ENCODE measurements at places on chromosomes 7 and 10.

DNA sequence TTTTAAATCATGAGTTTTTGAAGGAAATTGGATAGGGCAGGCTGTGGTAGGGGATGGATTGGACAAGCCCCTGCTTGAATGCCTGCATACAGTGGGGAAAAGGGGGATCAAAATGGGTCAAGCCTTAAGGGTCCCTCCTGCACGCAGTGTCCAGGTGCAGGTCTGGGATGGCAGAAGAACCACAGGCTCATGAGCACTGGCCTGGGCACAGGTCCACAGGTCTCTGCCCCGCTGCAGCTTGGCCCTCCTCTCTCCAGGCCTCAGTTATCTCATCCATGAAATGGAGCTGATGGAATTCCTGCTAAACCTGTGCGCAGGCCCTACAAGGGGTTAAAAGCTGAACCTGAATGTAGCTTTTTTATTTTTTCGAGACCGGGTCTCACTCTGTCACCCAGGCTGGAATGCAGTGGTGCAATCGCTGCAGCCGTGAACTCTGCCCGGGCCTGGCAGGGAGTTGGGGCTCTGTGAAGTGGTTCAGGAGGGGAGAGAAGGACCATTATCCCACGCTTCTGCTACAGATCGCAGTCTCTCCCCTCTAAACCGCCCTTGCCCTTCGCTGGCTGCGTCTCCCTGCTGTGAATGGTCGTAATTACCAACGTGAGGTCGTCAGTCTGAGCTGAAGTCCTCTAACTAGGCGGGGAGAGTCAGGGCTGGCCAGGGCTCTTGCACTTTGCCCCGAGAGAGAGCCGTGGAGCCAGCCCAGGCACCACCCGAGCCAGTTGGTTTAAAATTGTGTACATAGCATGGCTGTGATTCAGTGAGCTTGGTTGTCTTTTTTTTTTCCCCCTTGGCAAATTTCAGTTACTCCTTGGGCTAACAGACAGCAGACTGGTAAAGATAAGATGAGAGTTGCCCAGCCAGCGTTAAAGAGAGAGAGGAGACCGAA is 77.5 kb upstream of the GTF2I start:
- no peak for DNase-seq

DNA sequence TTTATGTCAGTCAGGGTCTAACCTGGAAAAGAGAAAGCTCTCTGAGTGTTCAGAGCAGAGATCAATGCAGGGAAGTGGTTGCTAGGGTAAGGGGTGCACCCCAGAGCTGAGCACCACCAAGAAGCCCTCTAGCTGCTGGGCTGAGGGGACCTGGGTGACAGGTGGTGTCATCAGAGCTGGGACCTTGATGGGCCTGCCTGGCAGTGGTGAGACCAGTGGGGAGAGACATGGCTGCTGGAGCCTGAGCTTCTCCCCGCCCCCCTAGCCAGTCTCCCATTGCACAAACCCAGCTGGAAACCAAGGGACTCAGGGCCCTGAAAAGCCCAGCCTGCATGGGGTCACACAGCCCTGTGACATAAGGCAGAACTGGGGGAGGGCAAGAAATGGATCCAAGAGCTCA is 49.1 kb upstream of the OSBPL3 start:
- DNase-seq = no peak

GRCh38 chr7:995571-995970 is 12.6 kb downstream of the CYP2W1 start:
- DNase-seq = no peak

DNA sequence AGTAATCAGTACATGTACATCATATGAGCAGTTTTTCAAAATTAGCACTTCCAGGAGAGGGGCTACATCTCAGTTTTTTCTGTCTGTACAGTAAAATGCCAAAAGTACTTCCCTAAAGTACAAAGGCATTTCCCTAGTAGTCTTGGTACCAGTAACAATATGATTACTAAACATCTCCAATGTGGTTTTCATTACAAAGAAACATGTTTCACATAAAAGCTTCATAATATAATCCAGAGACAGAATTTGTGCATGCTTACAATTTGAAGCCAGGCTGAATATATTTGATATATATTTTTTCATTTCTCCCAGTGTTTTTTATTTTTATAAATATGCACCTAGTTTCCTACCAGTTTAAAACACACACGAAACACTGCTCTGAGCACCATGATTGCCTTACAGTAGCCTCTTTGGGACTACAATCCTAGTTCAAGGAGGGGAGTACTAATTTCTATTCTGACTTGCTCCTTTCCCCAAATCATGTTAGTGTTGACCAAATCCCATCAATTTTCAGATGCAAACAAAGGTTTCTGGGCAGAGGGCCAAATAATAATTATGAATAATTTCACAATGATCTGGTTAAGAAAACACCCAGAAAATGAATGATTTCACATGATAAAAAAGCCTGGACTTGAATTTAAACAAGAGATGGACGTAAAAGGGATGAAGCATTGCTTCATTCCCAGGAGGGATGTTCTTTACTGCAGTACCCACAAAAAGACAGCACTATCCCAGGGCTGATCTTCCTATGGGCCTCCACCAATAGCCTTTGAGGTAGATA is 201.3 kb downstream of the SLC25A13 start:
- no peak for DNase-seq

DNA sequence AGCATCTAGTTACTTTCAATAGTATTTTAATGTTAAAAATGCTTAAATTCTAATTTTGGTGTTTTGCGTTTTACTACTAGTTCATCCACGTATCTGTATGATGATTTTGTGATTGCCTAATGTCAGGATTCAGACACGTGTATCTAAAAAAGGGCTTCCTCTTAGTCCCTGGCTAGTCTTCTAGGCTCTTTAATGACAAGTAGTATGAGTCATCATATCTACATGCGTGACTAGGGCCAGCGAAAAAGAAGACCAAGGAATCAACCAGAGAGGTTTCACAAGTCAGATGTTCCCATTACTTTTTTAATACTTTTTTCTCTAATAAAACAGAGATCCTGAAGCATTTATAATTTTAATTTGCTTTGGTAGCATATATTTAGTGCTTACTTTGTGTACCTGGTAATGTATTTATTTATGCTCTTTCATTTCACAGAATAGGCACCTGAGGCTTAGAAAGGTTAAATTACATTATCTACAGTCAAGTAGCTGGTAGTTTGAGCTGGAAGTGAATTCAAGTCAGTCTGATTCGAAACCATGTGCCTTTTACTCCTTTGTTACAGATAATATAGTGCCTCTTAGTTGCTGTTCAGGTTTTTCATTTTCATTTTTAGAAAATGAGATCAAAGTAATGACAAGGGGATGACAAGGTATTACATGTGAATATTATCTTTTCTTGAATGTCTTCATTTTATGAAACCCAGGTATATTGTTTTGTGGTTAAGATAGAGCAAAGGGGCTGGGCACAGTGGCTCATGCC is 140.3 kb downstream of the FOXP2 start:
- no peak for DNase-seq

DNA sequence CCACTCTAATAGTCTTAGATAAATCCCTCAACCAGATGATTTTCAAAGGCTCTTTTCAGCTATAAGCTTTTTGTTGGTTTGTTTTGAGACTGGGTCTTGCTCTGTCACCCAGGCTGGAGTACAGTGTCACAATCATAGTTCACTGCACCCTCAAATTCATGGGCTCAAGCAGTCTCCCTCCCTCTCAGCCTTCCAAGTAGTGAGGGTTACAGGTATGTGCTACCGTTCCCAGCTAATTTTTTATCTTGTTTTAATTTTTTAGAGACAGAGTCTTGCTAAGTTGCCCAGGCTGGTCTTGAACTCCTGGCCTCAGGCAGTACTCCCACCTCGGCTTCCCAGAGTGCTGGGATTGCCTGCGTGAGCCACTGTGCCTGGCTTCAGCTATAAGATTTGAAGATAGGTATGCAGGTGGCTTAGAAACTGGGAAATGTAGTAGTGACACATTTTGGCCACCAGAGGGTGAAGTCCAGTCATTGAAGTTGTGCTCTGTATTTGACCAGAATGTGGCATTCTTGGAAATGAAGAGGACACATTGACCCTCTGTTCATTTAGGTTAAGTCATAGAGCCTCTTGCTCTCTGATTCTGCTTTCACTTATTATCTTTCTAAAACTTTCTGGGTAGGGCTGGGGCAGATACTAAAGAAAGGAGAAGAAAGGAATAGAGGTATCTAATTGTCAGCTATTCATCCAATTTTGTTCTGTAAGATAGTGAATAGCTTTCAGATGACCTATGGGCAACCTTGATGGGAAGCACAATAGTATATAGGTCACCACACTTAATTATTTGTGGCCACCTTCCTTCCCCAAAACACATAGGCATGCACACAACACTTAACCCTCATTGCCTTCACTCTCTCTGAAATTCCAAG is 36.0 kb downstream of the R3HCC1L start:
- DNase-seq = no peak

DNA sequence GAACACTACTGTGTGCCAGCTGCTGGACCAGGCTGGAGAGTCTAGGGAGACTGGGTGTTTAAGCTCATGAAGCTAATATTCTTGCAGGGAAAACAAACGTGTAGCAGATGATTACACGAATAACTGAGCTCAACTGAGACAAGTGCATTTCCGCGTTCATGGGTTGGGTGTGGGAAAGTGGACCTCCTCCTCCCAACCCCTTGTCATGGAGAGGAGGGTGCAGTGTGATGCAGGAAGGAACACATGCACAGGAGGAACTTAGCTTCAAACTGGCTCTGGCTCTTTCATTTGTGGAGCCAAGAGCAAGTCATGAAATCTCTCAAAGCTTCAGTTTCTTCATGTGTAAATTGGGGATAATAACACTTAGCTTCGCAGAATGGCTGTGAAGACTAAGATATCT is 204.3 kb downstream of the ARHGAP12 start:
- no peak for DNase-seq

GRCh38 chr7:146375170-146375569 is 258.6 kb downstream of the CNTNAP2 start:
- DNase-seq = no peak

- no peak for DNase-seq
Measured at GRCh38 chr10:62769574-62770242, 34.8 kb upstream of the ADO start.

- no peak for DNase-seq
Measured at GRCh38 chr10:13848520-13849445, 262.0 kb downstream of the PRPF18 start.

DNA sequence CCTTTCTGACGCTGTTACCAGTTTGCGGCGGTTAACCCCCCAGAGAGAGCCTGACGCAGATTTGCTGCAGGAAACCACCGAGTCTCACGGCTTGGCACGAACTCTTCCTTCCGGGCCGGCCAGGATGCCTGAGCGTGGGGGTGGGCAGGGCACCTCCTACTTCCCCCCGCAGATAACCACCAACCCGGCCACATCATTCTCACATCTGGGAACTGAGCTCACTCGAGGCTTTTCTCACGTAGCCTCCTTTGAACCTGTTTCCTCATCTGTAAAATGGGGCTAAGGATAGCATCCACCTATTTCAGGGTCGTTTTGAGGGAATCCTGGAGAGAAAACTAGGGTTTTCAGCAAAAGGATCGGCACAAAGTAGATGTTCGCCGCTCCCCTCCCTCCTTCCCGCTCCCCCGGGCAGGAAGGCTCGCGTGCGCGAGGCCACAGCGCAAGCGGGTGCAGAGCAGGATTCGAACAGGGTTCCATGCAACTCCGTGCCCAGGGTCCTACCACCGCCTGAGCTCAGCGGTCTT is 23.6 kb downstream of the DDIT4 start:
- DNase-seq = peak; percentile 89

GRCh38 chr10:95304463-95304862 is 13.7 kb upstream of the PDLIM1 start:
- DNase-seq = no peak

- DNase-seq = no peak
Measured at GRCh38 chr7:118286131-118286530, 61.6 kb downstream of the ANKRD7 start.

- no peak for DNase-seq
Measured at GRCh38 chr7:81206217-81206616, 287.4 kb upstream of the SEMA3C start.

DNA sequence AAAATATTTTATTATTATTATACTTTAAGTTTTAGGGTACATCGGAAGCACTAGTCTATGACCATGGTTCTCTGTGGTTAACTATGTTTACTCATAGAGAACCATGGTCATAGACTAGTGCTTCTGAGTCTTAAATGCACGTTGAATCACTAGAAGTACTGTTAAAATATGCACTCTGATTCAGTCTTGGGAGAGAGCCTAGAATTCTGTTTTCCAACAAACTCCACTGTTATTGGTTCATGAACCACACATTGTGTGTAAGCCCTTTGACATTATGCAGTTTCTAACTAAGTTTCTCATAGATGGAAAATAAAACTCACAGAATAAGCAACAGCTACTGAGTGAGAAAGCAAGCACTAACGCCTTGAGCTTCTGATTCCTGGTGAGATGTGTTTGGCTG is 1120.6 kb downstream of the SORCS1 start:
- no peak for DNase-seq

- no peak for DNase-seq
Measured at GRCh38 chr7:157375410-157375809, 38.6 kb downstream of the DNAJB6 start.

DNA sequence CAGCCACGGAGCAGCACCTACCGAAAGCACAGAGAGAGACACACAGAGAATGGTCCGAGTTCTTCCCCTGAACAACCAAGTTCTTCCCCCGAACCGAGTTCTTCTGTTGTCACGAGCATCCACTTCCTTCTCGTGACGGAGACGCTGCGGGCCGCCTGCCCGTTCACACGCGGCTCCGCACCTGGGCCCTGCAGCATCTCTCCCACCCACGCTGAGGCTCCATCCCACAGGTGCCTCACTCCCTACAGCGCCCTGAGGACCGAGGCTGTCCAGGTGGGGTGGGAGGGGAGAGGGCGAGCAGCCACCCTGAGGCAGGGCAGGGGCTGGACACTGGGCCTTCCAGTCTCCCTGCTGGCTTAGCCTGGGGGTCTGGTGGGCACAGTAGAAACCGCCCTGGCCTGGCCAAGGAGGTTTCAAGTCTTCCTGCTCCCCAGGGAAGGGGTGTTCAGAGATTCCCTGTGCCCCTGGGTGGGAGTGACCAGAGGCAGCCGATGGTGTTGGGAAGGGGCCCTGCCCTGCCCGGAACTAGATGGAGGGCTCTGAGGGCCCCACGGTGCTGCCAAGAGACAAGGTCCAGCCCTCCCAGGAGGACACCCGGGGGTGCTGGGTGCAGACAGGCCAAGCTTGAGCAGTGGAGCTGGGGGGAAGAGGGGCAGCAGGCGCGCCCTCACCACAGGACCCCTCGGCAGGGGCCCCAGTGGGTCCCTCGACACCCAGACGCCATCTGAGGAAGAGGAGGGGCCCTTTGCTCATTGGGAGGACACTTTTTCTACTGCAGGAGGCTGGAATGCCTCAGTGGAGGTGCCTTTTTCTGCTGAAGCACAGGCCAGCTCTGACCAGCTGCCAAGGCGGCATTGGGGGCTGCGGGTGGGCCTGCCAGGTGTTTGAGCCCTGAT is 5.2 kb upstream of the NKX6-2 start:
- DNase-seq = no peak

- DNase-seq = no peak
Measured at GRCh38 chr7:128022631-128023532, 8.4 kb downstream of the LRRC4 start.

GRCh38 chr7:89728481-89728880 is 425.8 kb upstream of the STEAP1 start:
- no peak for DNase-seq

GRCh38 chr7:54956865-54957264 is 62.0 kb upstream of the EGFR start:
- DNase-seq = no peak
